Fibroblast of skin of right quadriceps (primary cell): ENCODE measurements at places on chromosomes 16 and 17.

DNA sequence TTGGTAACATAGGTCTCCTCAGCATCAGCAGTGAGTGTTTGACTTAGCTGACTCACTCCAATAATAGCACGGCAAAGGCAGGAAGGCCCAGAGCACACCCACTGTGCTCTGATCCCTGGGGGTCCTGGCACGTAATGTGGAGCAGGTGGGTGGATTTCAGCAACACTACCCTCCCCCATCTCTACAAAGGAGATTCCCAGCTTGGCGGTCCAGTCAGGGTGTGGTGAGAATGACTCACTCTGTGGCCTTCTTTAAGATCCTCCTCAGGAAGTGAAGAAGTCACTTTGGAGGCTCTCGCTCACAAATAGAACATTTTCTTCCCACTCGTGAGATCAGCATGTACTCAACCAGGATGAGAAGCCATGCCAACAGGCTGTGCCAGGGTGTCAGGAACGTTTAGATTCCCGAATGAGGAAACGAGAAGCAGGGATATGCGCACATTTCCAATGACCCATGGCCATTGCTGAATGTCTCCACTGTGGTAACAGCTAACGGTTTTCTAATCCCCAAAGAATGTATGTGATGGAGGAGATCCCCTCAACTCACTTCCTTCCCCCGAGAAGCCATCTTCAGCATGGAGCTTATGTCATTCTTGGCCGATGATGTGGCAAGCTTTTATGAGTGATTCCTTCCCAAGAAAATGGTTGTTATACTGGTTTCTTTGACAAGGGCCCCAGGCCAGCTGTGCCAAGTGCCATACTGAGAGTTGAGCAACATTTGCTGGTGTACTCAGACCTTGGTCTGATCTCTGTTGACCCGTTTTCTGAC lies 365.2 kb downstream of the C16orf95 start:
- peak; percentile 99 for DNase-seq

DNA sequence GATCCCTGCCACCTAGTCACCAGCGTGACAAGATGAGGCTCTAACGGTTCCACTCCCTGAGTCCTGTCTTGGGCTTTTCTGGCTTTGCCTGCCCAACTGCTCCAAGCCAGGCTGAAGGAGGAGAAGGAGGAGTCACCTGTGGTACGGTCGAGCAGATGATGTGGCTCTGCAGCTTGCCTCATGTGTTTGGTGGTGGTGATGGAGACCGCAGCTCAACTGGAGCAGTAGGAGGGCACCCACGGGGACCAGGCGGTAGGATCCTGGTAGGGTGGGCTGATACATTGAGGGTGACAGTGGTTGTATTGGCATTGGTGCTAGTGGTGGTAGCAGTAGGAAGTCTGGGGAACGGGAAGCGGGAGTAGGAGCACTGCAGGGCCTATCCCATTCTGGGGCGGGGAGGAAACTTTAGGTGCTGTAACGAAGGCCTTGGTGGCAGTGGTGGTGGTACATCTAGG lies 202.8 kb upstream of the WSB1 start:
- no peak for DNase-seq

DNA sequence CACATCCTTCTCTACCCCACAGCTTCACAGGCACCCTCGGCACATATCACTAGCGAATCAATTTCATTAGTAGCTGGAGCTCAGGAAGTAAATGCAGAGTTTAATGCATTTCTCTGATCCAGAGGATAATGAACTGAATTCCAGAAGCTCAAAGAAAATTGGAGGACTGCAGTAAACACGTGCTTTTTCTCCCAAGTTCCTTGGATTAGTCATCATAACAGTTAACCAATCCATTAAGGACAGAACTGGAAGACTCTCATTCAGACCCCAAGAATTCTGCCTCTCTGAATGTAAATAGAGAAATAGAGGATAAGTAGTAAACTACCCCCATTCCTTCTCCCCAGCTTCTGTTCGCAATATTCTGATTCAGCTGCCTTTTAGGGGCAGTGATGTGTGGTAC lies 40.7 kb downstream of the DUSP14 start:
- peak; percentile 34 for DNase-seq

DNA sequence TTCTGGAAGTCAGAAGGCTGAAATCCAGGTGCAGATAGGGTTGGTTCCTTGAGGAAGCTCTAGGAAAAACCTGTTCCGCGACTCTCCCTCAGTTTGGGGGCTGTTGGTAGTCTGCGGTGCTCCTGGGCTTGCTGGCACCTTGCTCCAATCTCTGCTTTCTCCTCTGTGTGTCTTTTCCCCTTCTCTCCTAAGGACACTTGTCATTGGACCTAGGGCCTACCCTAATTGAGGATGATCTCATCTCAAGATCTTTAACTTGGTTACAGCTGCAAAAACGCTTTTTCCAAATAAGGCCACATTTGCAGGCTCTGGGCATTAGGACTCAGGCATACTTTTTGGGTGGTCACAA lies 12.9 kb upstream of the CACNG4 start:
- DNase-seq, result no peak

DNA sequence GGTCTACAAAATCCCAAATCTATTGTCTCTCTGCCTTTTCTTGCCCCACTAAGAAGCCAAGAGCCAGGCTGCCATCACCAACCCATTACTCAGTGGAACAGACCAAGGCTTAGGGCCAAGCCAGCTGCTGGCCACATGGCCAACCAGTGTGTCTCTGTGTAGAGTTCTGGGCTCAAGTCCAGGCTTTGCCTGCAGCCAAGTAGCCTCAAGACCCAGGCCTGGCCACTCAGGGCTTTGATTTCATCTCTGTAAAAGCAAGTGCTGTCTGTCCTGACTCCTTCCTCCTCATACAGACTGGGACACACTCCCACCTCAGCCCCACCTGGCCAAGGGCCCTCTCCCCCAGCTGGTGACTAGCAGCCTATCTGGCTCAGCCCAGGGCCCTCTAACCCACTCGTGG lies 14.6 kb downstream of the SREBF1 start:
- DNase-seq, result peak; percentile 47

DNA sequence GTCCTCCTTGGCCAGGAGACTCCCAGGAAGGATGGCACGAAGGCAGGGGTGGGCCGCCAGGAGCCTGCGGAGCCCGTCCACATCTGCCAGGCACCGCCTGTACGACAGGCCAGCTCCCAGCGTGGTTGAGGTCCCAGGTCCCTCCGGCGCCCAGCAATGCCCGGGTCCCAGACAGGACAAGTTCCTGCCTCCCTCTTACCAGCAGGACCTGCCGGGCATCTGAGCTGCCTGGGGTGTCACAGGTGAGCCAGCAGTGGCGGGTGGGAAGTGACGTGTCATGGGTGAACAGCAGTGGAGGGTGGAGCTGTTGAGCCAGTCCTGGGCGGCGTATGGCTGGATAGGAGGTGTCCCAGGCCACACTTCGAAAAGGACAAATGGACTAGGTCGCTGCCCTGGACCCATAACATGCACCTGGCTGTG lies 15.7 kb upstream of the BAHCC1 start:
- no peak for DNase-seq
